ENCODE measurements at places on chromosomes 16 and 17.

DNA sequence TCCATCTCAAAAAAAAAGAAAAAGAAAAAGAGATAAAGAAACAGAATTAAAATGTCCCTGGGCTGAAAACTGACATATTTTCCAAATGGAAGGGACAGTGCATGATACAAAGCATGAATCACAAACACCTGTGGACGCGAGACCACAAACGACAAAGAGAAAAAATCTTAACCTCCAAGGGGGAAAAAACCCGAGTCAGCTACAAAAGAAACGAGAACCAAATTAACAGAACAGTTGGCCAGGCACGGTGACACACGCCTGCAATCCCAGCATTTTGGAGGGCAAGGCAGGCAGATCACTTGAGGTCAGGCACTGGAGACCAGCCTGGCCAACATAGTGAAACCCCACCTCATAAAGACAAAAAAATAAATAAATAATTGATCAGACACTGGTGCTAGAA lies 1.9 kb downstream of the TRAP1 start:
- no peak for DNase-seq

- DNase-seq: no peak
These were observed 33.7 kb upstream of the TNRC6C start for GRCh38 chr17:77924757-77925336.

DNA sequence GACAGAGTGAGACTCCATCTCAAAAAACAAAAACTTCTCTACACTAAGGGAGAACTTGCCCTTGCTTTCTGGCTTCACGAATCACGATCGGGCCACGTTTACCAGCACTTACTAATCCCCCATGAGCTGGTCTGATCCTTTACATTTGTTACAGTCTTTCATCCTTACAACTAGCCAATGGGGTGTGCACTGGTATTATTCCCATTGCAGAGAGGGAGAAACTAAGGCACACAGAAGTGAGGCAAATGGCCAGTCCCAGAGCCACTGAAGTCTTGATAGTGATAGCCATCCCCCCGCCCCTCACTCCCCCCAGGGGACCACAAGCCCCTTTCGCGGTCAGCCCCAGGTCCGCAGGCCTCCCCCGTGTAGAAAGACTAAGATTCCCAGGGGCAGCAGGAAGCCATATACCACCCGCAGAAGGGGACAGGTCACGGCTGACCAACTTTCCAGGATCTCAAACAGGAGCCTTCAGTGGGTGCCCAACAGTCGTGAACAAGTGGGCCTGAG lies 868 bp downstream of the NATD1 start:
- no peak for DNase-seq

GRCh38 chr16:58649707-58650106 lies 20.1 kb upstream of the CNOT1 start:
- no peak for DNase-seq

- no peak for DNase-seq
These were observed 43.2 kb downstream of the HSBP1 start for GRCh38 chr16:83850947-83851346.

DNA sequence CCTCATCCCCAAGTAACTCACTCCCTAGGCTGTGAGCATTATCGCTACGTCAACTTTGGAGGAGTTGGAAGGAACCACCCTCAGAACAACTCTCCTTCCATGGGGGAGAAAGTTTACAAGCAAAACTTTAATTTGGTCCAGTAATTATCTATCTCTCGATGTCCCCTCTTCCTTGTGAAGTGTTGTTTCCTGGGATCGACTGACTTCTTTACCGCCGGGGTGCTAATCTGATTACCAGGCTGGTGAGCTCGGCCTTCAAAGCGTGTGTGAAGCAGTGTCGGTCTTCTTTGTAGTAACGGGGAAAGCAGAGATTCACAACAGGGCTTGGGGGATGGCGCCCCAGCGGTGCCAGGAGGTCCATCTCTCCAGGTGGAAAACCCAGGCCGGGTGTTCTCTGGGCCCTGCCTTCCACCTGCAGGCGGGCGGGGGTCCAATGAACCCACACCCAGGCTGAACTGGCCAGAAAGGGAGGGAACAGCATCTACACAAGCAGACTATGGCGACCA lies 14.5 kb upstream of the FOXF1 start:
- DNase-seq: no peak

GRCh38 chr16:83134638-83135037 lies 507.9 kb downstream of the CDH13 start:
- no peak for DNase-seq

All from thymus (tissue), 14 donors.